ENCODE measurements at places on chromosomes 13 and 19.

GRCh38 chr19:17555480-17555928 lies at the start of gene COLGALT1:
TSS of gene COLGALT1 (plus strand) at chr19:17555649. CDS start at chr19:17555714, 65 bp downstream.
- DNase-seq, result peak; percentile 99

- DNase-seq, result peak; percentile 53
Observed at GRCh38 chr13:66313413-66313812, 916.7 kb downstream of the PCDH9 start.

- no peak for DNase-seq
Observed at GRCh38 chr13:53180684-53181083, 152.1 kb downstream of the OLFM4 start.

DNA sequence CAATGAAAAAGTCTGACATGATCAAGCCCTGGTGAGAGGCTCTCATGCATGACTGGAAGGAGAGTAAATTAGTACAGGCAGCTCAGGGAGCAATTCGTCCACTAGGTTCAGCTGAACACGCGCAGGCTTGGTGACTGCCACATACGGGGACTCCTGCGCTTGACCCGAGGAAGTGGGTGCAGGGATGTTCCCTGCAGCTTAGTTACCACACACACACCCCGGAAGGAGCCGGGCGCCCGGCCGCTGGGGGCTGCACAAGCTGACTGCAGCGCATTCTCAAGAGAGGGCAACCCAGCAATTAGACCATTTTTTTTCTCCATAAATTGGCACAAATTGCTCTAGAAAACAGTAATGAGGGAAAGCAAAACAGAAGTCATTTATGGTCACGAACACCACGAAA lies 23.0 kb upstream of the MIER2 start:
- no peak for DNase-seq

DNA sequence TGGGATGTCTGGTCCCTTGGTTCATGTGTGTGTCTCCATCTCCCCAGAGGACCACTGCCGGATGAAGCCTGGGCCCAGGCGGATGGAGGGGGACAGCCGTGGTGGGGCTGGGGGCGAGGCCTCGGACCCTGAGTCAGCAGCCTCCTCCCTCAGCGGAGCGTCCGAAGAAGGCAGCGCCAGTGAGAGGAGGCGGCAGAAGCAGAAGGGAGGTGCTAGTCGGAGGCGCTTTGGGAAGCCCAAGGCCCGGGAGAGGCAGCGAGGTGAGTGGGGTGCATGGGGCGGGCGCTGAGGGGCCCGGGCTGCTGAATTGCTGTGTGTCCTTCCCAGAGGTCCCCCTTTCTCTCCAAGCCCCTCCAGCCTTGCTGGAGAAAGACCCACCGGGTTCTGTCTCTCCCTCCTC lies 3.2 kb downstream of the CCDC106 start:
- DNase-seq, result no peak

GRCh38 chr13:113166266-113166665 lies 7.8 kb downstream of the PROZ start:
- no peak for DNase-seq

DNA sequence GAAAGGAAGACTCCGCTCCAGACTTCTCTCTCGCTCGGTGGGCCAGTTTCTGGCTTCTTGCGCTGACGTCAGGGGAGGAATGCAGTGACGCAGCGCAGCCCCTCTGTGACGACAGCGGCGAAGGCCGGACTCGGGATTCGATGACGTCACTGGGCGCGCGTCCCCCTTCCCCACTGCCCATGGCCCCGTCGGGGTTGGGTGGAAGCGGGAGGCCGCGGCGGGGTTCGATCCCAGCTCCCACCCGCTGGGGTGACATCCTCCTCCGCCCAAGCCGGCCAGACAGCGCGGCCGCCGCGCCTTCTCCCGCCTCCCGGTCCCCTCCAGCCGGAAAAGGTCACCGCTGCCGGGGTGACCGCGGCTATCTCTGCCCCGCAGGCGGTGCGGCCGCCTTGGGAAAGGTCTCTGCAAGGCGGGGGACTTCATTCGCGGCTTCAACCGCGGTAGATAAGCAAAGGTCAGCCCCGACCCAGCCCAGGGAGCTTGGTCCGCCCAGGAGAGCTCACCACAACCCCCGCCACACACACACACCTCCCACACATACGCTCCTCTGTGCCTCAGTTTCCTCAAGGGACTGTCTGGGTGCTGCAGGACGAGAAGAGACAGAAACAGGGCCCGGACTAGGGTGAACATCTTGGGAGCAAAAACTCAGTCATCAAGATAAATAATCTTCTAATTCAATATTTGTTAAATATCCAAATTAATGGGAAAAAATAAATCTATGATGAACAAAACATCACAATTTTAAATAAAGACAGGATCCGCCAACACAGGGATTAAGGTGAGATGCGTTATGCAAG lies 844 bp upstream of the RFX1 start:
- DNase-seq, result no peak

DNA sequence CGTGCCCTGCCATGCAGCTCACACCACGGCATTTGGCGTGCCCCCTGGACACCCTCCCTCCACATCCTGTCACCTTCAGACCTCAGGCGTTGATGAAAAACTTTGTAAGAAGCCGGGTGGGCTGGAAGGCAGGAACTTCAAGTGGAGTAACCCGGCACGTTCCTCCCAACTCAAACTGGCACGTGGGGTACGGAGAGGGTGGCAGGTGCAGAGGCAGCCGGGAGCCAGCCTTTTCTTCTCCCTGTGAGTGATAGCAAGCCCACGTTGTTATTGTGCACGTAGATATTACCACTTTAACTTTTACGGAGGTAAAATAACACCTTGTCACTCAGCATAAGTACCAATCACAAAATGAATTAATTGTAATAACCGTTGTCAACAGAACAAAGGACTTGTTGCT lies 198.0 kb downstream of the ZNF536 start:
- DNase-seq, result no peak

DNA sequence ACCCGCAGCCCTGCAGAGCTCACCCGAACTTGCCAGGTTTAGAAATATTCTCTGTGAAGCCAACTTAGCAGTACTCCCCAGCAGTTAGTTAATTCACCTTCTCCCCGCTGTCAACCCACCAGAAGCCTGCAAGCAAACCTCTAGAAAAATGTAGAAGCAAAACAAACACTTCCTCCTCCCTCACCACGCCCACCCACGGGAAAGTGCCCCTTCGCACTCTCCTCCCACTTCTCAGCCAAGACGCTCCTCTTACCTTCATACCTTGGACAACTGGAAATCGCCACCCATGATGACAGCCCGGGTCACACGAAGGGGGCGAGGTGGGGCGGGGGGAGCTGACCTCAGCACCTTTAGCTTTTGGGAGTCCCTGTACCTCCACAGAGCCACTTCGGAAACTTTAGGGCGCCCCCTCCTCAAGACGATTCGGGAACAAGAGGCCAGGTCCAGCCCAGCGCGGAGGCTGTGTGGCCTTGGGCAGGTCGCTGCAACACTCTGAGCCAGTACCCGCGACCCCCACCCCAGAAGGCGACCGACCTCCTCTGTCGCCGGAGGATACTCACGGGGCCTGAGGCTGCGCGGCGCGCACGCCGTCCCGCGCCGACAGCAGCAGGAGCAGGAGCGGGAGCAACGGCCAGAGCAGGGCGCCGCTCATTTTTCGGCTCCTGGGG lies 485 bp downstream of the CPAMD8 start:
- DNase-seq, result no peak

DNA sequence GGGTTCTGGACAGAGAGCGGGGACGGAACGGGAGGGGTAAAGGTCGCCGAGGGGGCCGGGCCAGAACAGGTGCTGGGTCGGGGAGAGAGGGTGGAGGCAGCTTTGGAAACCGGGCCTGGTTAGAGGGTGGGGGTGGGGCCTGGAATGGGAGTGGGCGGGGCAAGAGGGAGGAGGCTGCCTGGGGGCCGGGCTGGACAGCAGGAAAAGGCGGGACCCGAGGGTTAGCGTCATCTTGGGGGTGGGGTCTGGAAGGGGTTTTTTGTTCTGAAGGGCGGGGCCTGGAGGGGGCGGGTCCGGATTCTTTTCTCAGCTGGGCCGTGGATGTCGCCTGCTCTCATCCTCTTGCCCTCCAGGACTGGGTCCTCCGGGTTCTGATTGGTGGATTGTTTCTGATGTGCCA lies 4.3 kb upstream of the ZNF813 start:
- no peak for DNase-seq

GRCh38 chr19:12346896-12347295 lies 13.5 kb upstream of the ZNF563 start:
- no peak for DNase-seq

DNA sequence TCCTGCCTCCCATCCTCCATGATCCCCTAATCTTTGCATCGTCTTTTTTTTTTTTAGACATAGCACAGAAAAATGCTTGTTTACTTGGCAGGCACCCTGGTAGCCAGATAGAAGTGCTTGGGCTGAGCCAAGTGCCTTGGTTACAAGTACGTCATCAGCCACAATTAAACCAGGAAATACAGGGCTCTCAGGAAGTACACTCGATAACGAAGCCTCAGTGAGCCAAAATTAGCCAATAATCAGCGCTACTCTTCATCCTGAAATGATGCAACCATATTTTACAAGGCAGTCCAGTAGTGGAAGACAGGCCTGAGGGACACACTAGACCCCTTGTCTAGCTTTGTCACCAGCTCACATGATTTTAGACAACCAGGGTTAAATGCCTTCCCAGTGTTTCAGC lies 194.0 kb upstream of the NBEA start:
- DNase-seq, result peak; percentile 4

DNA sequence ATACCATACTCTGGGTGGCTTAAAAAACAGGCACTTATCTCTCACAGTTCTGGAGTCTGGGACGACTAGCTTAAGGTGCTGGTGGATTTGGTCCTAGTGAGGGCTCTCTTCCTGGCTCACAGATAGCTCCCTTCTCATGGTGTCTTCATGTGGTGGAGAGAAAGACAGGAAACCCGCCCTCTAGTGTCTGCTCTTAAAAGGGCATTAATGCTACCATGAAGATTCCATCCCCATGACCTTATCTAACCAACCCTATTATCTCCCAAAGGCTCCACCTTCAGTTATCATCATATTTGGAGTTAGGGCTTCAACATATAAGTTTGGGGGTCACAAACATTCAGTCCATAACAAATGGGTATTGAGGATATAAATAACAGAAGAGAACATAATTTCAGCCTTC lies 139.4 kb downstream of the HS6ST3 start:
- DNase-seq, result peak; percentile 60

- peak; percentile 30 for DNase-seq
Observed at GRCh38 chr19:5358173-5358800, 17.7 kb upstream of the PTPRS start.

- DNase-seq, result no peak
Observed at GRCh38 chr13:99870541-99870940, 101.0 kb downstream of the ZIC5 start.

DNA sequence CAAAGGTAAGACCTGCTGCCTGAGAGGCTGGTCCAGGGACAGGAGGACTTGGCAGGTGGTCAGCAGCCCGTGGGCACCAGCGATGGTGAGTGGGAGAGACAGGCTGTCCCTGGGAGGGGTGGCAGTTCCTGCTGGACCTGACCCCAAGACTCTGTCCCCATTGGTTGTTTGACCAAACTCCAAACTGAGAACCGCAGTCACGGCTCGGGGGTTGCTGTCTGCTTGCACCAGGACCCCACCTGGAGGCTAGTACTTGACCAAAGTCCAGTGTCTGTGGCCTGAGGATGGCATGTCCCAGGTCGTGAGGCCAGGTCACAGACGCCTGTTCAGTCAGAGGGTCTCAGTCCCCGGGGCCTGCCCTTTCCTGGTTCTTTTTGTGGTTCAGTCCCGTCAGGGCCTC lies 9.9 kb upstream of the ZNF14 start:
- DNase-seq, result no peak

DNA sequence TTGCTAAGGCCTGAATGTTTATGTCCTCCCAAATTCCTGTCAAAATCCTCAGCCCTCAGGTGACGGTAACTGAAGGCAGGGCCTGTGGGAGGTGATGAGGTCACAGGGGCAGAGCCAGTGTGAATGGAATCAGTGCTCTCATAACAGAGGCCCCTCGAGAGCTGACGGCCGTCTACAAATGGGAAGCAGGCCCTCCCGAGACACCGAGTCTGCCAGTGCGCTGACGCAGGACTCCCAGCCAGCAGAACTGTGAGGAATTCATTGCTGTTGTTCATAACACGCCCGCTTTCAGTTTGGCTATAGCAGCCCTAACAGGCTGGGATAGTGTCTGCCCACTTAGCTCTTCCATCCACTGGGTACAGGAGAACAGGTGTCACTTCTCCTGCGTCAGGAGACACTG lies 41.2 kb downstream of the CARS2 start:
- DNase-seq, result no peak

GRCh38 chr13:46304546-46304945 lies 82.5 kb downstream of the RUBCNL start:
- no peak for DNase-seq

- DNase-seq, result peak; percentile 39
Observed at GRCh38 chr19:18456974-18457373, 19.0 kb upstream of the ISYNA1 start.

GRCh38 chr13:97259798-97260714 lies 37.9 kb downstream of the MBNL2 start:
- peak; percentile 79 for DNase-seq

DNA sequence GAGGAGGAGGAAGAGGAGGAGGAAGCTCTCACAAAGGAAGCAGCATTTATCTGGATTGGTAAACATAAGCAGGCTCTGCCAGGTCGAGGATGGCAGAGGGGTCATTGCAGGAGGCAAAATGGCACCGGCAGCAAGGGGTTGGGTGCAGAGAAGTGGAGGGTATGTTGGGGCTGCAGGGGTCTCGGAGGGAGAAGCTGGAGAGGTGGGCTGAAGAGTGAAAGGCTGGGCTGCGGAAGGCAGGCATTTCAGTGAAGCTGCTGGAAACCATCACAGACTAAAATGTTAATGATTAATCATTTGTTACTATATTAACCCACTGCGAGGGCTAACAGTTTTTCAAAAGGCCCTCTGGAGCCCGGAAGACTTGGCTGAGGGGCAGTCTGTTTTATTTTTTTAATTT lies 24.6 kb downstream of the TPT1 start:
- DNase-seq, result no peak

DNA sequence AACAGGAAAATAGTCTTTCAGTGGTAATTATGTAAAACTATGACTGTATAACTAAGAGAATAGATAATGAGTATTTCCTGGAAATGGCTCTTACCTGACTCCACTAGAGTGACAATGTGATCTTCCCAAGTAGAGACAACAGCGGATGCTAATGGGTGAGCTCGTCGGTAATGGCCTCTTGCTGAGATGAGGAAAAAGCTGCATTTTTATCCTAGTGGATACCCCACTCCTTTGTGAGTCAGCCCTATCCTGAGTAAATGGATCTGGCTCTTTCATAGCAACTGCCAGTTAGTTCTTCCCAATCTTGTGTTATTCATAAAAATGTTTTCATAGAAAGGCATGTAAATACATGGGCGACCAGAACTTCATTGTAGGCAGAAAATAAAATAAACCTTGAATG lies 299.5 kb downstream of the NALCN start:
- DNase-seq, result no peak

DNA sequence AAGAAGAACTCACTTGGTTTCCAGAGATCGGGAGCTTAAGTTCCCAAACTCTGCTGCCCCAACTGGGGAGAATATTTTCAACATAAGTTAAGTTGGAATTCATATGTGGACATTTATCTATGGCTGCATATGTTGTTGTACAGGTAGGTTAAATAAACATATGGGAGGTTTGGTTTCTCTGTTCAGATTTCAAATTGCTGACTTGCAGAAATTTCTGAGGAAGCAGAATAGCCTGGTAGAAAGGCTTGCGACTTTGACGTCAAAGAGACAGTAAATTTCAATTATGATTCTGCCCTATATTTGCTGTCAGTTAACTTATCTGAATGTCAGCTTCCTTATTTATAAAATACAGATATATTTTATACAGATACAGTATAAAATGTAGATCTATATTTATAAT lies 40.0 kb upstream of the TPP2 start:
- no peak for DNase-seq

Measured in MCF 10A (cell line).